B cell (primary cell): ENCODE measurements at places on chromosomes 1 and 21.

DNA sequence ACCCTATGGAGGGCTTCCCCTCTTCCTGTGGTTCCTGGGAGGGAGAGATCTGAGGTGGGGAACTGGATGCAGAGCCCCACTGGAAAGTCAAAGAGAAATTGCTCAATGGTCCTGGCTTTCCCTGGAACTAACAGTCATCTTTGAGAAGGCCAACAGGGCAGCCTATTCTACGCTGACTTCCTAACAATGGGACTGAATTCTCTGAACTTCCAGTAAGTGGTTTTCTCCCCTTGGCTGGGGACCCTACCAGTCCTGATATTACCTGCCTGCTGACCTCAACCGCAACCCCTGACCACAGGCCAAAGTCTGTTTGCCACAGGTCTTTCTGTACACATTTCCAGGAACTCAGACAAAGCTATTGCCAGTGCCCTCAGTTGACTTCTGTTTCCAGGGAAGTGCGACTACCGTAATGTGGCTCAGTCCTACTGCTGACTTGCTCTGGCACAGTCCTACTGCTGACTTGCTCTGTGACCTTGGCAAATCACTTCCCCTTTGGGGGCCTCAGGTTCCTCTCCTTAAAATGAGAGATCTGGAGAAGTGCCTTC lies 55.3 kb downstream of the C8B start:
- DNase-seq, result no peak

DNA sequence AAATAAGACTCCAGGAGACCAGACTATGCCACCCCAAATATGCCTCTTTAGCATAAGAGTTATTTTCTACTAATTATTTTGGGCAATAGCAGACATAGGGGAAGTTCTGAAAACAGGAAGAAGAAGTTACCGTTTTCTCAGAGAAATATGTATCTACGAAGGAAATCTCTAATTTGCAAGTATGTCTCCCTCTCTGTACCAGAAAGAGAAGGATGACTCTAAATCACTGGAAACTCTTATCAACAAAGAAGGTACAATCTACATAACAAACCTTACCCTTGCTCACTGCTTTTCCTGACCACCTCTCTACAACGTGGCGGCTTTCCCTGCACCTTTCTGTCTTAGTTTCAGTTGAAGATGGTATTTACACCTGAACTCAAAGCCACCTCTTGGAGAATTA lies 49.0 kb downstream of the OMA1 start:
- DNase-seq, result peak; percentile 54

DNA sequence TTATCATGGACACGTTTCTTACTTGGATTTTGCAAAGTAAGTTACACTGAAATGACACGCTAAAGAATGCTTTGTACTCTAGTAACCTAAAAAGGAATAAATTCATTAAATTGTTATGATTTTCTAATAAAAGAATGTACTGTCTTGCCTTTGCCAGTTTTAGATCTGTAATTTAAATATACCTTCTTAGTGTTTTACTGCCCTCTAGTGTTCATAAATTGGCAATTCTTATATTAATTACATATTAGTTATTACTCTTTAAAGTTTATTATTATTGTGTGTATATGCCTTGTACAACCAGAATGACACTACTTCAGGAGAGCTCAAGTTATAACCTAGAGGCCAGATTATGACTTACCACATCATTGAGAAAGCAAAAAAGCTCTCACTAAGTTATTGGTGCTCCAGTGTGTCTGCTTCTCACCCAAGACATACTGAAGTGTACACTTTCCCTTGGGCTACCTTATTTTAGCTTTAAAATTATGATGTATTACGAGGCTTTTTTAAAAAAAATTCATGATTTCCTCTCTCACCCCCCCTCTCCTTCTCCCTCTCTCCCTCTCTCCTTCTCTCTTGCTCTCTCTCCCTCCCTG lies 169.9 kb downstream of the HS2ST1 start:
- DNase-seq, result peak; percentile 65

DNA sequence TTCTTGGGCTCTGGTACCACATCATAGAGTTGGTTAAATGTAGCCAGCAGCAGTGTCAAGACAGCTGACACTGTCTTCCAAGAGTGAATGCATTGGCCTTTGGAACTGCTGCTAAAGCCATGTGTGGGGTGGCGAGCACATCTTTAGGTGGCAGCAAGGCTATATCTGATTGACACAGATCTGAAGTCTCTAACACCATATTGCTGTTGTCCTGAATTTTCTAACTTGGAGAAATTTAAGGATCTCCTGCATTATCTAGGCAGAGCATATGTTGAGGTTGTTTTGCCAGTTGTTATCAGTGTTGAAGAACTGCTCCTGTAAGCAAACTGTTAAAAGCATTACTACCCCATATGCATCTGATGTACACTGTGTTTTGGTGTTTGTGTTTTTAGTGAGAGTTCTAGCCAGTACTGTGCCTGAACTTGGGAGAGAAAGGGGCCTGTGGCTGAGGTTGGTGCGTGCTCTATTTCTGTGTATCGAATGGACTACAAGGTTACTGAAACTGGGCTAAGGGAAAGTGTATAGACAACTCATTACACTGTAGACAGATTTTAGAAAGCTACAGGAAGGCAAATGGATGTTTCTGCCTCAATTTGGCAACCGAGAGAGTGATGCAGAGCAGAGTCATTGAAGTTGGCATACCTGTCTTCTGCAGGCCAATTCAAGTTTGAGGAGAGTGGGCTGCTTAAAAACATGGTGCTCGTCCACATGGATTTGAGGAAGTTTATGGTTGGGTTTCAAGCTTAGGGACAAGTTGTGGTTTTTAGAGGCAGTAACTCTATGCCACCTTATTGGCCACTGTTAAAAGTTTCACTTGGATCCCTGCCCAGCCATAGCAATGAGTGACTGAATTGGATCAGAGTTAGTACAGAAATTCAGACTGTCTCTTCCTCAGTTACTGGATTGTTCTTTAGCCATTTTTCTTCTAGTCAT lies 16.9 kb downstream of the DYRK3 start:
- no peak for DNase-seq

GRCh38 chr1:145786271-145786670 lies 37.6 kb downstream of the RNF115 start:
- no peak for DNase-seq

DNA sequence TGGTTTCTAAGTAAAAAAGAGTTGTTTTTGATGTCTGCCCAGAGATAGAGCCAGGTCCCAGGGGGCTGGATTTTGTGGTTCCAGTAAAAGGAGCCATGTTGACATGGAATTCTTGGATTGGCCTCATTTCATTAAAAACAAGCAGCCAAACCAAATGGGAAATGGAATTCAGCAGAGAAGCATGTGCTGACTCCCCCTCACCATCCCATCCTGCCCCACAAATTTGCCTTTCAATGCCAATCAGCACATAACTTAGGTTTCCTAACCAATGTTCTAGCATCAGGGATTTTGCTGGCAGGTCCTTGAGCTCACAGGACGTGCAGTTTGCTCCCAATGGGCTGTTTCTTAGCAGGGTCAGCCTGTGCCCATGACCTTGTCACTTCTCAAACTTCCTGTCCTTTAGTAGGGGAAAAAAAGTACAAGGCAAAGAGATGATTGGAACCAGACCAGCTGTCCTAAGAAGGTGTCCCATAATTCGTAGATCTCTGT lies 101.5 kb upstream of the GADD45A start:
- DNase-seq, result no peak

DNA sequence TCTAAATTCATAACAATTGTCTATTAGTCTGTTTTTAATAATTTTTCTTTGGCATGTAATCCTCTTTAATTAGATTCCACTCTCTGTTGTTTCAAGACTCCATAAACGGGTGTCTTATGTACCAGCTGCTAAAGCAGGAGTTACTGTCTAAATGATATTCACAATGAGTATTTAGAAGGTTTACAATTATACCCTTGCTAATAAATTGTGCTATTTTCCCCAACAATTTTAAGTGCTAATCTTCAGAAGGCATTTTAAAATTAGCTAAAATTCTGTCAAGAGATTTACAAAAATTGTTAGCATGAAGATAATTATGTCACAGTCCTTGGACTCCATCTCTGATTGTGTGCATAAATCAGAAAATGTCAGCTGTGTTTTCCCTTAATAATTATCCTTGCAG lies 83.7 kb downstream of the DPYD start:
- DNase-seq, result no peak

DNA sequence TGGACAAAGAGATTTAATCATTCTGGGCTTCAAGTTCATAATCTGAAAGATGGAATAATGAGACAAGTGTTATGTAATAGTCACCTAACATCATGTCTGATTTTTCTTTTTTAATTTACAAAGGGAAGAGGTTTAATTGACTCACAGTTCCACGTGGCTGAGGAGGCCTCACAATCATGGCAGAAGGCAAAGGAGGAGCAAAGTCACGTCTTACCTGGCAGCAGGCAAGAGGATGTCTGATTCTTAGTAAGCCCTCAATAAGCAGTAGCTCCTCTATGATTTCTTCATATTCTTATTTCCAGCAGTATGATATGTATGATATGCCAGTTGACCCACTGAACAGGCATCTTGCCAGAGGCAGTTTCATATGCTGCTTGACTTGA lies 152.7 kb downstream of the S1PR1 start:
- no peak for DNase-seq

DNA sequence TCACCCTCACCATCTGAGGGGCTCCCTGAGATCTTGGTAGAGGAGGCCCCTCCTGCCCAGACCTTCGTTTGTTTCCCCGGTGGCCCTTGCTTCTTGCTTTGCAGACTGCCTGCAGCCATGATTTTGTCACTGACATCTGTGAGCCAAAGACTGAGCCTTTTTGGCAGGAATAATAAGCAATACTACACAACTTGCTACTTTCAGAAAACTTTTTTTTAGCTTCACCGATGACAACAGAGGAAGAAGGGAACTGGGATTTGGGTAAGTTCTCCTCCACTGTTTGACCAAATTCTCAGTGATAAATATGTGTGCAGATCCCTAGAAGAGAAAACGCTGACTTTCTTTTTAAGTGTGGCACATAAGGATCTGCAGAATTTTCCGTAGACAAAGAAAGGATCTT lies 11.7 kb upstream of the CD101 start:
- DNase-seq, result no peak

- DNase-seq, result no peak
Observed at GRCh38 chr21:34105947-34106541, 32.7 kb downstream of the MRPS6 start.

GRCh38 chr1:38667626-38668025 lies 191.9 kb downstream of the RRAGC start:
- DNase-seq, result no peak

DNA sequence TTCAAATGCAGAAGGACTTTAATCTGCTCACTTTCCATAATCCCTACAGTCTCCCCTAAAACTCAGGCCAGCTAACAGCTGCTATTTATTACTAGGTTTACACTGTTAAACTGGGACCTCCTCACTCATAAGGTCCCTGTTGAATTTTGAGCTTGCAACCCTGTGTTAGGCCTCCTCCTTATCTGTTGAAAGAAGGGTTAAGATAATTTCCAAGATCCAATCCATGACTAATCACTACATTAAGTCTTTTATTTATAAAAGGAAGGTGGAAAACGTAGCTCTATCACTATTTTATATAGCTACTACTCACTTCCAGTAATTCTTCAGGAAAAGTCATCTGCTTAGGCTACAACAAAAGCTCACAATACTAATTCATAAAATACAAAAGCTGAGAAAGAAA lies 79.5 kb downstream of the EVI5 start:
- DNase-seq, result no peak
